ENCODE measurements at places on chromosomes 16 and 17.

- DNase-seq, result no peak
Measured at GRCh38 chr17:82242698-82242976, 13.8 kb downstream of the SLC16A3 start.

GRCh38 chr16:54447576-54448440 lies 161.2 kb upstream of the IRX3 start:
- DNase-seq, result no peak

- DNase-seq, result no peak
Measured at GRCh38 chr17:73066148-73066884, 26.2 kb downstream of the SLC39A11 start.

- DNase-seq, result no peak
Measured at GRCh38 chr16:11097094-11097786, 152.9 kb downstream of the CLEC16A start.

DNA sequence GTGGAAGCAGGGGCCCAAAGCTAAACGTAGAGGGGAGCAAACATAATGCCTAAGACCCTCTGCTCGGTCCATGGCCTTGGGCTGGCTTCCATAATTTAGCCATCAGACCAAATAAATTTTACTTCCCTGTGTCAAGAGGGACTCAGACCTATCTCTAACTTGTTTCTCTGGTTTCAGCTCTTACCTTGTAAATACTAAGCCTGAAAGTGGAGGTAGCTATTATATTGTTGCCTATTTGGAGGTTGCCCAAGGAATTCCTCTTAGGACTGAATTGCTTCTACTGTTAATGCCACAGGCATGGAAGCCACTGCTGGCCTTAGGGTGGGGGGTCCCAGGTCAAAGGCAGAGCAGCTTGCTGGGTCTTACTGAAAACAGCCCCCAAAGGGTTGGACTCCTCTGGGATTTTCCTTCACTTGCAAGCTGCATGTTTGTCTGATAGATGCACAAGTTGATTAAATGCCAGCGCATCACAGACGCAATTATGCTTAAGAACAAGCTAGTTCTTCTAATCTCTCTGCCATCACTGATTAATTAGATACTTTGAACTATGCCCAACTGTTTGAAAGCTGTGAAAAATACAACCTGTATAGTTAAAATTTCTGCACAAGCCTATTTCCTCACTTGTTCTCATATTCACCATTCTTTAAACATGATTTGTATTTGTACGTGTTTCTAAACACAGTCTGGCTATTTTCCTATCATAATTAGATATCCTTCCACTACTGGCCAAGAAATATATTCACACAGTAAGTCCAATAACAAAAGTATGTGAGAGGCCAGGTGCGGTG lies 67.9 kb upstream of the HAS3 start:
- DNase-seq, result no peak

GRCh38 chr16:6722786-6723185 lies 609.9 kb upstream of the RBFOX1 start:
- DNase-seq, result no peak

Measured in activated CD8-positive, alpha-beta memory T cell treated with anti-CD3 and anti-CD28 coated beads, Interleukin-2, amount 50 U/mL, for 48 hours (primary cell).